Thoracic aorta endothelial cell (primary cell): ENCODE measurements at places on chromosomes 4 and X. TPM values are rescaled to one million over a fixed set of nuclear protein-coding genes. Genes with fewer than 3 reads are reported as not detected.

CSN1S1 gene
- not detected in 2 replicates for total RNA-seq

TEX13D gene
- total RNA-seq = not detected in 2 replicates

VGLL1 gene
- total RNA-seq = not detected in 2 replicates

CXXC4 gene
- total RNA-seq = under 0.01 and 0.36 TPM in 2 replicates

DMRTC1 gene
- not detected in 2 replicates for total RNA-seq

SOWAHB gene
- not detected in 2 replicates for total RNA-seq

HERC6 gene
- total RNA-seq = 4.7 and 6.7 TPM in 2 replicates

SMR3B gene
- 0.22 TPM in 1 of 2 replicates, not detected in the other for total RNA-seq

CLDN2 gene
- not detected in 2 replicates for total RNA-seq

PNMA6F gene
- not detected in 2 replicates for total RNA-seq

ETDB gene
- not detected in 2 replicates for total RNA-seq

STBD1 gene
- 1.7 and 2.9 TPM in 2 replicates for total RNA-seq

EOLA2 gene
- 19.7 and 26.2 TPM in 2 replicates for total RNA-seq

AADAT gene
- total RNA-seq = 0.93 and 1.2 TPM in 2 replicates

GAGE1 gene
- total RNA-seq = not detected in 2 replicates

NWD2 gene
- not detected in 2 replicates for total RNA-seq

GAGE12J gene
- not detected in 2 replicates for total RNA-seq
